Skin of body (tissue), 3 donors: ENCODE measurements at places on chromosomes 1 and 21.

- DNase-seq, result no peak
Observed at GRCh38 chr1:227949954-227950734, 2.4 kb upstream of the WNT9A start.

GRCh38 chr21:45876381-45877170 lies 105.0 kb upstream of the COL6A1 start:
- peak; percentile 28 for DNase-seq

DNA sequence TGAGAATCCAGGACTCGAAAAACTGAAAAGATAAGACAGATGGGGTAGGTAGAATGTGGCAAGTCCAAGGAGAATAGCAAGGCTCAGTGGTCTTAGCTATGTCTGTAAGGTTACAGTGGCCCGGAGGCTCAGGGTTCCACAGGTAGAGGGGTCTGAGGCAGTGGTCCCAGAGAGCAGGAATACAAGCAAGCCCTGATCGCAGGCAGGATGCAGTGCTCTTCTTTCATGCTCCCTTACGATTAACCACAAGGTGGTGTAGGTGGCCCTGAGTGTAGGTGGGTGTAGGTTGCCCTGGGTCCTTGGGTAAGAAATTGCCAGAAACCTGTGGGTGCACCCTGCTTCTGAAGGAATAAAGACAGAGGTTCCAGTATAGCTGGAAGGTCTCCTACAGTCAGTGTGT lies 99.1 kb upstream of the RAB3GAP2 start:
- DNase-seq, result no peak

- DNase-seq, result no peak
Observed at GRCh38 chr1:212355230-212355969, 59.3 kb downstream of the PACC1 start.

- no peak for DNase-seq
Observed at GRCh38 chr1:34511802-34512201, 243.0 kb upstream of the GJB5 start.

- DNase-seq, result no peak
Observed at GRCh38 chr21:29521872-29522271, 223.2 kb downstream of the BACH1 start.

DNA sequence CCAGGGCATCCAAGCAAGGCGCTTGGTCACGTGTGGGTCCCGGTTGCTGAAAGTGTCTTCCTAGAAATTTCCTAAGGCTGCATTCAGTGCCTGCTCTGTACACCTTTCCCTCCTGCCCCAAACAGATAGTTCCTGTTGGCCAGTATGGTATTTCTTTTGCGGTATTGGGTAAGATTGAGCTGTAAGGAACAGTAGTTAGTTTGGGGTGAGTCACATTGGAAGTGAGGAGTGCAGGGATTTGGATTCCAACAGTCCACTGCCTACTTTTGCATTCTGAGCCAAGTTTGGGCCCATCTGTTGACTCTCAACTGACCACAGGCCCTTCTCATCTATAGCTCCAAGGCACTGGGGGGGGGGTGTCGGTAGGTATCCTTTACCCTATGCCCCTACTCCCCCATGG lies 83.4 kb downstream of the MAP3K21 start:
- DNase-seq, result no peak

DNA sequence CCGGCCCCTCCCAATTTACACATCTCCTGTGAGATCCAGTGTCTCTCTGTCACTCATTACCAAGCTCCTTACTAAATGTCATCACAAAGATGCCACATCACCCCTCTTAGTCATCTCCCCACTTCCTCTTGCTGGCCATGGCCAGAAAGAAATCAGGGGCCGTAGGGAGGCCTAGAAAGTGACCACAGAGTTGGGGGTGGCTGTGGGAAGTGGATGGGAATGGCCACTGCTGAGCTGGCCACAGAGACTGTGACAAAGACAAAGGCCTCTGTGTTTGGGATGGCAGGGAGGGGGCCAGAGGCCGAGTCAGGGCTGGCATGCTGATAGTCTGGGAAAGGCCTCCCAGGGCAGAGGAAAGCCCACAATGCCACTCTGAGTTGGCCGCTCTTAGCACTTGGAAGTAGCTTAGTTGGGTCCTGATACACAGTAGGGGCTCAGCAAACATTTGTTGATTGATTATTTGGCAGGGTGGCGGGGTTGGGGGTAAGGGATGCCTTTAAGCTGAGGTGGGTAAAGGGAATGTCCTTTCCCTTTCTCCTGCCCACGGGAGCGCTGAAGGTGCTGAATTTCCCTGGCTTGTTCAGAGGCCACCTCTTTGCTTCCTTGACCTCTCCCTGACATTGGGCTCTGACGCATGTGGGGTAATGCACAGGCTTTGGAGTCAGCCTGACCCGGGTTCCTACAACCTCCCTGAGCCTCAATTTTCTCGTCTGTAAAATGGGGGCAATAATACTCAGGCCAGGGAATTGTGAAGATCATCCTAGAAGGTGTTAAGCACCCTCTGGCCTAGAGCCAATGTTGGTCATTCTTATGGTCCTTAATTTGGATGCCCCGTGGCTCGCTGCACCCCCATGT lies 13.2 kb downstream of the NAV1 start:
- DNase-seq, result no peak

DNA sequence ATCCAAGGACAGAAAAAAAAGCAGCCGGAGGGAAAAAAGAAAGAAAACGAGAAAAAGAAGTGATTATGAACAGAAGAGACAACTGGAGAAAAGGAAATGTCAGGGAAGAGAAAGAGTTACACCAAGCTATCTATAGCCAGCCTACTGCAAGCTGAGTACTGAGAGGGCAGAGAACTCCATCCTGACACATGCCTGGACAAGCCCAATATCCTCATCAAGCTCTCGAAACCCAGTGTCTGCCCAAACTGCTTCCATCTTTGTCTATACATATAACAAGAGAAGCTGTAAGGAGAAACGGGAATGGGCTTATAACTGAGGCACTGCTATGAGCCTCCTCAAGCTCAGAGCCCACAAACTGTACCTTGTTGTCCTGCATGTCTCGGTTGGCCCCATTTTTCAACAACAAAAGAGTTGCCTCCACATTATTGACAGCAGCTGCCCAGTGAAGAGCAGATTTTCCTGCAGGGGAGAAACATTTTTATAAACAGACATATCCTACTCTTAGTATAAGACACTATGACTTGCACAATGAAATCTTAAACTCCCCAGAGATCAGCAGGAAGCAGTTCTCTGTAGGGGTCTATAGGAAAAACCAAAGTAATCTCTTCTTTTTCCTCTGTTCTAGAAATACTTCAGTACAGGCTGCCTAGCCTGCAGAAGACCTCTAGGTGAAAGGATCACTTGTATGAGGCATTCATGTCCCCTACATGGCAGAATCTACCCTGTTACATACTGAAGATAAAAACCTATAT lies 21.2 kb upstream of the ADAM30 start:
- DNase-seq, result no peak

GRCh38 chr1:176466514-176466913 lies 3.5 kb downstream of the PAPPA2 start:
- DNase-seq, result no peak

DNA sequence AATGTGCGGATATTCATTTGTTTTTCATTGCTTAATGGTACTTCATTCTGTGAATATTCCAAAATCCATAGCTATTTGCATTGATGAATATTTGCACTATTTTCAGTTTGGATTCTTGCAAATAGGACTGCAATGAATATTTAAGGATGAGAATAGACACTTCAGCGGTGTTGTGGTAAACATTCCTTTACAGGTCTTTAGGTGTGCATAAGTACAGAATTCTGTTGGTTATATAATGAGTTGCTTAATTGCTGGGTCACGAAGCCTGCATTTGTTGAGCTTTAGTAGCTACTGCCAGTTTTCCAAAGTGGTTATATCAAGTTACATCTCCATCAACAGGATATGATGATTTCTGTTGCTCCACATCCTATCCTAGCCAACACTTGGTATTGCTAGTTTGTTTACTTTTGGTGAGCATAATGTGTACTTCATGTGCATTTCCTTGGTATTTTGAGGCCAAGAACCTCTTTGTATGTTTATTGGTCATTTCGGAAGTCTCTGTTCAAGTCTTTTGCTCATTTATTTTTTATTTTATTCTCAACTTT lies 64.2 kb upstream of the CYYR1 start:
- DNase-seq, result no peak

GRCh38 chr1:10074059-10074851 lies 41.5 kb downstream of the UBE4B start:
- no peak for DNase-seq

- peak; percentile 56 for DNase-seq
Observed at GRCh38 chr21:29372063-29372802, 73.5 kb downstream of the BACH1 start.

DNA sequence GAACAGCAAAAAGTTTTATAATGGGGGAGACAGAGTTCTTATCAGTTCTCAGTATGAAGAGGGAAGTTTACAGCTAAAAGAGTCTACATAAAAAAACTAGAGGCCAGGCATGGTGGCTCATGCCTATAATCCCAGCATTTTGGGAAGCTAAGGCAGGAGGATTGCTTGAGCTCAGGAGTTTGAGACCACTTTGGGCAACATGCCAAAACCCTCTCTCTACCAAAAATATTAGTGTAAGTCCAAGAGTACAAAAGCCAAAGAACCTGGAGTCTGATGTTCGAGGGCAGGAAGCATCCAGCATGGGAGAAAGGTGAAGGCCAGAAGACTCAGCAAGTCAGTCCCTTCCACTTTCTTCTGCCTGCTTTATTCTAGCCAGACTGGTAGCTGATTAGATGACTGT lies 35.0 kb upstream of the ROR1 start:
- DNase-seq, result no peak

- DNase-seq, result no peak
Observed at GRCh38 chr1:22133247-22133930, 9.5 kb downstream of the WNT4 start.

GRCh38 chr1:221637641-221638041 lies 104.2 kb downstream of the DUSP10 start:
- peak; percentile 36 for DNase-seq

- no peak for DNase-seq
Observed at GRCh38 chr21:45145146-45145545, 70.8 kb downstream of the ADARB1 start.

DNA sequence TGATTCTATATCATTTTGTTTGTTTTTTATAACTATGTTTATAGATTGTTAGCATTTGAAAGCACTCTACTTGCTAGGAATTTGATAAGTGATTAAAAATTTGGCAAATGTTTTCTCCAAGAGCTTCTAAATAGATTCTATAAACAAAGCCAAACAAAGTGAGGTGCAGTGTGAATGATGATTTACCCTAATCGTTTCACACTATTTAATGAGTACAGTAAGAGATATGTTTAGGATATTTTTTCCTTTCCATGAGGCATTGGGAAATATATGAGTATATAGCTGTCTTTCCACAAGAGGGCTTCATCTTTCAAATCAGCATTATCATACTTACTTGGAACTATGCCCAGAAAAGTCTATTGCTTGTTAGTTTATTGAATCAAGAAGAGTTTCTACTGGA lies 277.0 kb upstream of the BRINP3 start:
- DNase-seq, result peak; percentile 77

DNA sequence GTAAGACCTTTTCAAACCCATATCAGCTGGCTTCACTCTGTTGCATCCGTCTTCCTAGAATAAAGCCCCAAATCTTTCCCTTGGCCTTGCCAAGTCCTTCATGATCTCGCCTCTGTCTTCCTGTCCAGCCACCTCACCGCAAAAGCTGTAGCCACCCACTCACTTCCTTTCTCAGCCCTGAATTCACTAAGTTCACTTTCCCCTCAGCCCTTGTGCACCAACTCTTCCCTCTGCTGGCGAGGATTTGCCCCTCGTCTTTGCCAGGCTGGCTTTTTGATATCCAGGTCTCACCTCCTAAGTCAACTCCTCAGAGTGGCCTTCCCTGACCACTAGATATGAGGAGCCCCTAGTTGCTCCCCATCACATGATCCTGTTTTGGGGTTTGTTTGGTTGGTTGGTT lies 3.9 kb upstream of the COL16A1 start:
- no peak for DNase-seq

GRCh38 chr1:219261454-219261853 lies 87.8 kb downstream of the LYPLAL1 start:
- DNase-seq, result no peak
